Suprapubic skin (tissue), 4 donors: ENCODE measurements at places on chromosomes 13 and 19.

GRCh38 chr13:46595885-46596275 lies 42.9 kb downstream of the LRCH1 start:
- no peak for DNase-seq

DNA sequence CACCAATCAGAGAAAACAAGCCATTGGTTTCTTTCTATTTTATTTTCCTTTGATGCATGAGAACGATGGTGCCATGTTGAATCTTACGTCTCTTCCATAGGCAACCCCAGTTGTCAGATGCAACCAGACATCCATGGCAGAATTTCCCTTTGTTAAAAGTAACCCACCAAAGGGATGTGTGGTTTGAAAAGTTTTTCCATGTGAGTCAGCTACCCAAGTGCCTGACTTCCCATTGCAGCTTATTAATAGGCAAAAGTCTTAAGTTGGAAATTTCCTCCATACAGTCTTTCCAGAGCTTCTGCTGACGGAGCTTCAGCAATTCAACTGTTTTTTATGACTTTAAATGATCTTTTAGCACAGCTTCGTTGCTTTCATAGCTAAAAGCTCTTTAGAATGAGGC lies 73.8 kb upstream of the FAM216B start:
- no peak for DNase-seq

GRCh38 chr19:2059422-2060201 lies 8.6 kb upstream of the MKNK2 start:
- DNase-seq, result no peak

DNA sequence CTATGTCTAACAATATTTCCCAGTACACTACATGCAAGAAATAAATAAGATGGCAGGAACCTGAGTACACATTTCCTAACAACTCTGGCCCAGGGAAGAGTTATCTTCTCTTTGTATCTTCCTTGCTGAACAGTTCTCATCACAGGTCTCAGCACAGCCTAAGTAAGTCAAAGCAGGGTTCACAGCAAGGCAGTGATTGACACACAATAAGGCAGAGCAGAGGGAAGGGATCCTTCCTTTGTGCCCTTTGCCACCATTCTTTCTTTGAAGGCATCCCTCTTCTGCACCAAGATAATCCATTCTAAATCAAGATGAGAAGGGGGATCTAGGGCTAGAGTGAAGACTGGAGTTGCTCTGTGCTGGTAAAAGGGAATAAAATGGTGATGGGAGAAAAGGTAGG lies 73.4 kb upstream of the TRPC4 start:
- no peak for DNase-seq

DNA sequence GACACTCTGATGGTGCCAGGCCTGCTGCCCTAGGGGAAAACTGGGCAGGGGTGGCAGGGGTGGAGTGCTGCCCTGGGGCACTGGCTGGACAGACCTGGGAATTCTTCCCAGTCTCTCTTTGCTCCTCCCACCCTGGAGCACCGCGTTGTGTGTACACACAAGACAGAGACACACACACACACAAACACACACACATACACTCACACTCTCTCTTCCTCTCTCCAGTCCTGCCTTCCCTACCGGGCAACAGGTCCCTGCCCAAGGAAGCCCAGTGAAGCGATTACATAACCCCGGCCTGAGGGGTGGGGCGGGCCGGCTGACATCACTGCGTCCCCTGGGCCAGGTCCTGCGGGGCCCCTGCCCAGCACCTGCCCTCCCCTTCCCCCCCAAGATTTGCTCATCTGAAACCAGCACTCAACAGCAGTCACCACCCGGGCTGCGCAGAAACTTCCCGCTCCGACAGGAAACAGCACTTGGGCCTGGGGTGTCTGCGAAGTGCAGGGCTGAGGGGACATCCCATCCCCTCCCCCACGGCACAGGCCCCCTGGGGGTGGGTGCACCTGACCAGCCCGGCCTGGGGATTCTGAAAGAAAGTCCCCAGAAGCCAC lies 1.2 kb downstream of the MKNK2 start:
- peak; percentile 90 for DNase-seq

DNA sequence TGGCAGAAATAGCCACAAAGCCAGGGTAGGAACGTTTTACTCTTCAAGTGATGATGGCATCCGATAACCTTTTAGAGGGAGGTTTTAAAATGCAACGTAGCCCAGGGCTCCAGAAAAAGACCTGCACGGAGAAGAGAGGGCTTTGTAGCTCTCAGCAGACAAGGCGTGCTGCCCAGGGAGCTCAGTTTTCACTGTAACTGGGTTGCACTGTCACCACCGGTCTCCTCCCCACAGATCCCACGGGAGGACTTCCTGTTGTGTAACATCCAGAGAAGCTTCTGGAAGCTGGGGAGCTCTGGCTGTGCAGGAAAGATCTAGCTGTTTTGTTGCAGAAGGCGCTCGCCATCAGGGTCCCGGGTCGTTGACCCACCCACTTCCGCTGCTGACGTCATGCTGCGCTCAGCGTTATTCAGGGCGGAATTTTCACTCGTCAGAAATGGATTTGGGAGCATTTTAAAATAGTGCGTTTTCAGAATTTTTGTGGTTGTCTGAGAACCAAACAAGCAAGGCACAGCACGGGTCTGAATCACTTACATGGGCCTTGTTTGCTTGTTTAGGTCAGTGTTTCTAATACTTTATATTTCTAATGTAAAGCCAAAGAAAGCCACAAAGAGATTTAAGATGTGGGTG lies 50.8 kb downstream of the ATP11A start:
- DNase-seq, result peak; percentile 81

DNA sequence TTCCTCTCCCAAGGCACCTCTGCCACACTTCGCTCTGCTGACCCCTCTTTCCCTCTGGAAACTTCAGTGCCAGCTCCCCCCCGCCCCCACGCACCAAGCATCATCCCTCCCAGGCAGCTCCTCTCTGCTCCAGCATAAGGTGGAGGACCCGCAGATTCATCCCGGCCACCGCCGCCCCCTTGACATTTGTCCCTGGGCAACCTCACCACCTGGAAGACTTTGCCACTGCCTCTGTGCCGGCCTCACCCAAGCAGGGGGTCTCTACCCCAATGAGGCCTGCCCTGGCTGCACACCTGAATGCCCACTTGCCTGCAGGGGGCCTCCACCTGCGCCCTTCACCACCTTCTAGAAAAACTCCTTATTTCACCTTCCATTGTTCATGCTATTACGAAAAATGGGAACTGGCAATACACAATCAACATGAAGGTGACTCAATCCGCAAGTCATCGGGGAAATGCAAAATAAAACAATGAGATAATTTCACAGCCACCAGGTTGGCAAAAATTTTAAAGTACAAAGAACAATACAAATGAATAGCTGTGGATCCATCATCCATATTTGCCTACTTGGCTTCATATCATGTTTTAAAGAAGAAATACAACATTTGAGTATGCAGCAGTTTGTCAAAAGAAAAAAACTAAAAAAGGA lies 21.9 kb downstream of the CCNE1 start:
- DNase-seq, result no peak

DNA sequence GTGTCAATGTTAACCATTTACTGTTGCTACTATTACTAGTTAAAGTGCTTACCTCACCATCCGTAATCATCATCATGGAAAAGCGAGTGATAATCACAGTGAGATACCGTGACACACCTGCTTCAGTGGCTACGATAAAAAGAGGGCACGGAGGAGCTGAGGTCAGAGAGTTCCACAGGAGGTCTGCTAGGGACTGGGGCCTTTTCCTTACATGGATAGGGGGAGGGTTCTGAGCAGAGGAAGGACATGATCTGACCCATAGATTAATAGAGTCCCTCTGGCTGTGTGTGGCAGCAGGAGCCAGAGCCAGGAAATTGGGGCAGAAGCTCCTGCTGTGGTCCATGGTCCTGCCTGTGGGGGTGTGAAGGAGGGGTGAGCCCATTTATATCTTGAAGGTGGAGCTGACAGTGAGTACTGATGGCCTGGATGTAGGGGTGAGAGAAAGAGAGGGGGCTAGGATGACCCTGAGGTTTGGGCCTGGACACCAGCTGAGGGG lies 136.7 kb downstream of the SIPA1L3 start:
- DNase-seq, result no peak

GRCh38 chr19:34732612-34733211 lies 1.3 kb upstream of the ZNF181 start:
- no peak for DNase-seq

- no peak for DNase-seq
Measured at GRCh38 chr13:51681037-51681678, 96.9 kb downstream of the WDFY2 start.

DNA sequence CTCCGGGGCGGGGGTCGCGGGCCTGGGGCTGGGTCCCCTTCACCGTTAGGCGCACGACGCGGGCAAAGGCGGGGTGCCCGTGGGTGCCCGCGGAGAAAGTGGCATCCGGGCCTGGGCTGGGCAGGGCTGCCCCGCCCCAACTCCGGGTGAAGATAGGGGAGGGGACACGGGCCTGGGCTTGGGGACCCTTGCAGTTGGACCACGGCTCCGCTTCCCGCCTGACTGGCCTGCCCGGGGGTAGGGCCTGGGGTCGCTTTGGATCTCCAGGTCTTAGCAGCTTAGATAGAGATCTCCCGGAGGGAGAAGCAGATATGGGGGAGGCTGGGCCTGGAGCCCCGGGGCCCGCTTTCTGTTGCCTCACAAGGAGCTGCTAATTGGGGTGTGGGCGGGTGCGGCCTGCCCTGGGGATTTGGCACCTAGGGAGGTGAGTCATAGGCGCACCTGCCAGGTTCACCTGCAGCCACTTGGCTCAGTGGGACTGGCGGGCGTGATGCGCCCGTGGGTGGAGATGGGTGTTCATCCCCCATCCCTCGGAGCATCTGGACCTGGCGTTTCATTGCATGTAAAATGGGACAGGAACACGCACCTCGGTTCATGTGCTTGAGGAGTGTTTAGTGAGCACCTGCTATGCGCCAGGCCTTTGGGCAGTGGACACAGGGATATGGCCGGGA lies 585 bp downstream of the MAP1S start:
- DNase-seq, result no peak

DNA sequence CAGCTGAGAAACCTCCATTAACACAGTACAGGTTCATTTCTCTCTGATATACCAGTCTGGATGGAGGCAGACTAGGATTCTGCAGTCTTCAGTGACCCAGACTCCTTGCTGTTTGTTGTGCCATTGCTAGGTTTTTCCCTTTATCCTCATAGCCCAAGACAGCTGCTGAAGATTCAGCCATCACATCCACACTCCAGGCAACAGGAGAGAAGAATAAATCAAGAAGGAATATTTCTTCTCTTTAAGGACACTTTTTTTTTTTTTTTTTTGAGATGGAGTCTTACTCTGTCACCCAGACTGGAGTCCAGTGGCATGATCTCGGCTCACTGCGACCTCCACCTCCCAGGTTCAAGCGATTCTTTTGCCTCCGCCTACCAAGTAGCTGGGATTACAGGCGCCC lies 14.3 kb downstream of the CLPTM1 start:
- DNase-seq, result no peak

DNA sequence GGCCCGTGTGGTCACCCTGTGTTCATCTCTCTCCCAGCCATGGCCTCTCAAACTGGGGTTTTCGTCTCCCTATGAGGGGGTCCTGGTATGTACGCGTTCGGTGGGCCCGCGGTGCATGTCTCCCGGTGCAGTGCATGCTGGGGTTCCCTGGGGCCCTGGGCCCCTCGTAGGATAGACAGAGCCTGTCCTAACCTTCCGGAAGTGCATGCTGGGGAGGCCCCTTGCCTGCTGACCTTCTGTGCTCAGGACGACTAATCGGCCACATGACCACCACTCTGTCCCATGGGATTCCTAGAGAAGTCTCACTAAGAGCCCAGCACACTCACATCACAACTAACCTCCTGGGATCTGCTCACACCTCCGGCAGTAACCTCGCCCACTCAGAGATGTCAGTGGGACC lies 4.9 kb upstream of the USE1 start:
- DNase-seq, result no peak

- no peak for DNase-seq
Measured at GRCh38 chr13:36555151-36555986, 118.5 kb upstream of the SERTM1 start.

GRCh38 chr13:100543872-100544602 lies 44.6 kb downstream of the GGACT start:
- DNase-seq, result no peak

DNA sequence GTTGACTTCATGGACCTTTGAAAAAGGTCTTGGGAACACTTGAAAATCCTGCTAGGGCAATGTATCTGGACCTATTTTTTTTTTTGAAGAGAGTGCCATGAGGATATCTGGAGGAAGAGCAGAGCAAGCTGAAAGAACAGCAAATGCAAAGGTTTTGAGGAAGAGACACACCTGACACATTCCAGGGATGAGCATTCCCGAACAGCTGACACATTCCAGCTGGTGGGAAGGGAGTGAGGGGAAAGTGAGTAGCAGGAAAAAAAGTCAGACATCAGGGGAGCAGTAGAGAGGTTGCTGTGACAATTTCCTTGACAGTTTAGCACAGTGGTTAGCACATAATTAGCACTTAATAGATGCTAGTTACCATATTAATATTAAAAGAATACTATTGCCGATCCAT lies 14.7 kb downstream of the DGKH start:
- DNase-seq, result no peak

DNA sequence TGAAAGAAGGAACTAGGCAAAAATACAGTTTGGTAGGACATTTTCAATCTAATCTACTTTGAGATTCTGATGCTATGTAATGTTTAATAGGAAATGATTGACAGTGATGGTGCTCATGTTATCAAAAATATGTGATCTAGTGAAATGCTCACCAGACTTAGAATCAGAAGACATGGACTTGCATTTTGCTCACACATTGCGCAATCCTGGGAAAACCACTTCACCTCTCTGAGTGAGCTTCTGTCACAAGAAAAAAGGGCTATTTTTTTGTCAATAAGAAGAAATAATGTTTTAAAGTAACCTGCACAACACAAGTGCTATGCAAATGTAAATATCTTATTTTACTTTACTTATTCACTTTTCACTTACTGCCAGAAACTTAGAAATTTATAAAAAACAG lies 380.9 kb upstream of the HTR2A start:
- no peak for DNase-seq

- no peak for DNase-seq
Measured at GRCh38 chr13:33375421-33375820, 89.9 kb upstream of the STARD13 start.

- peak; percentile 87 for DNase-seq
Measured at GRCh38 chr19:14530005-14530348, 583 bp downstream of the TECR start.

GRCh38 chr19:13882836-13883235 lies 5.9 kb downstream of the NANOS3 start:
- DNase-seq, result no peak

DNA sequence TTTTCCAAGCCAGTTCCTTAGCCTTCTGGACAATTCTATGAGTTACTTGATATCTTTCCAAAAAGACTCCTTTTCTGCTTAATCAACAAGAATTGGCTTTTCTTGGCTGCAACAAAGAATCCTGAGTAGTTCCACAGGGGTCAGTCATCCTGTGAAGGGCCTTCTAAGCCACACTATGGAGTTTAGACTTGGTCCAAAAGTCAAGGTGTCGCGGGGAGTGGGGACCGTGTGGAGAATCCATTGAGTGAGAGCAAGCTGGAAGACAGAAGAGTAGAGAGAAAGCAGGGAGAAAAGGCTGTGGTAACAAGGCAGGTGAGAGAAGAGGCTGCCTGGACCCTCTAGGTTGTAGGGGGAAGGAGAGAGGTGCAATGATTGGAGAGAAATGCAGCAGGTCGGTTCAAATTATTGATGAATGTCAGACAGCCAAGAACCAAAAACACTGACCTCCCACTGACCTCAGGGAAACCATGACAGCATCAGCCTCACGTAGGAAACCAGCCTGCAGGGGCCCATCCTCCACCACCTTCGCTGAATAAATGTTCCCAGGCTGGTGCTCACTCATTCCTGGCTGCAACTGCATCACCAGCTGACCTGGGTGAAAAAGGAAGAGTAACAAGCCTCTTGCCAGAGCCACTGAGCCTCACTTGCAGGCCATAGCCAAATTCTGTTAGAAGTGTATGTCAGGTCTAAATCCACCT lies 7.1 kb upstream of the IFT88 start:
- no peak for DNase-seq
